ENCODE measurements at places on chromosomes 3 and 15. TPM values are rescaled to one million over a fixed set of nuclear protein-coding genes. Genes with fewer than 3 reads are reported as not detected.

DNA sequence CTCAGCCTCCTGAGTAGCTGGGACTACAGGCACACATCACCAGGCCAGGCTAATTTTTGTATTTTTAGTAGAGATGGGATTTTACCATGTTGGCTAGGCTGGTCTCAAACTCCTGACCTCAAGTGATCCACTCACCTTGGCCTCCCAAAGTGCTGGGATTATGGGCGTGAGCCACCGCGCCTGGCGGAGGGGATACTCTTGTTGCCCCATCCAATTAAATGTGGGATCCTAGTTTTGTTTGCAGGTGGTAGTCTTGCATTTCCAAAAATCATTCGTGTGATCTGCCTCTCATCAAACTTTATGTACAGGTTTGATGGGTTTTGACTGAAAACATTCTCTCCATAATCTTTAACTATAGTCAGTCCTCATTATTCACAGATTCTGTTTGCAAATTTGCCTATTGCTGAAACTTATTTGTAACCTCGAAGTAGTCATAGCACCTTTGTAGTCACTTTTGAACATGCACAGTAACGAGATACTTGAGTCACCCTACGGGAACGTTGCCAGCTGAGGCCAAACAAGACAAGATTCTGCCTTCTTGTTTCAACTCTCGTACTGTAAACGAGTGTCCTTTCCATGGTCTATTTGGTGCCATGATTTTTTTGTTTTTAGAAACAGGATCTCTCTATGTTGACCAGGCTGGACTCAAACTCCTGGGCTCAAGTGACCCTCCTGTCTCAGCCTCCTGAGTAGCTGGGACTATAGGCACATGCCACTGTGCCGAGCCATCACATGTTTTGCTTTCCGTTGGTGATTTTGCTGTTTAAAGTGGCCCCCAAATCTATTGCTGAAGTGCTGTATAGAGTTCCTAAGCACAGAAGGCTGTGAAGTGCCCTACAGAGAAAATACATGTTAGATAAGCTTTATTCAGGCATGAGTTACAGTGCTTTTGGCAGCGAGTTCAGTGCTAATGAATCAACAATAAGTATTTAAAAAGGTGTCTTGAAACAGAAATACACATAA, 8.1 kb upstream of the MAPK6 start:
- no peaks in the 10 kb centered on the region for H3K36me3 ChIP-seq
- peak overlapping the region; percentile 31 for H3K27ac ChIP-seq
- no peaks in the 10 kb centered on the region for H3K27me3 ChIP-seq
- peak; percentile 43 for DNase-seq

DNA sequence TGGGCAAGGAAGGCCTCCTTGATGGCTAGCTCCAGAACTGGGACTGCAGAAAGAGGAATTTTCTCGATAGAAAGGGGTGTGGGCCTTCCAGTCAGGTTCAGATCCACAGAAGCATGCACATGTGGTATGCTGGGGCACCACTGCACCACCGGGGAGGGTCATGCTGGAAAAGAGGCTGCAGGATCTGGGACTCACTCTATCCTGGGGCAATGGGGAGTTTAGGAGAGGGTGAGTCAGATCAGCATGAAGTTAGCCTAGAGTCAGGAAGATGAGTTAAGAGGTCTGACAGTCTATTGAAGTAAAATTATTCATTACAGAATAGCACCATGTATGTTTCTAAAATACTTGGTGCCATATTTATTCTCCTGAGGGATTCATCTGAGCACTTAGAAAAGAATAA, 130.2 kb upstream of the TOPAZ1 start:
- no peaks in the 10 kb centered on the region for H3K36me3 ChIP-seq
- DNase-seq: no peak
- peaks cover 19% of the 10 kb centered on the region for H3K27me3 ChIP-seq
- no peaks in the 10 kb centered on the region for H3K4me1 ChIP-seq

SLC27A2 gene
- 30.3 TPM for total RNA-seq

DNA sequence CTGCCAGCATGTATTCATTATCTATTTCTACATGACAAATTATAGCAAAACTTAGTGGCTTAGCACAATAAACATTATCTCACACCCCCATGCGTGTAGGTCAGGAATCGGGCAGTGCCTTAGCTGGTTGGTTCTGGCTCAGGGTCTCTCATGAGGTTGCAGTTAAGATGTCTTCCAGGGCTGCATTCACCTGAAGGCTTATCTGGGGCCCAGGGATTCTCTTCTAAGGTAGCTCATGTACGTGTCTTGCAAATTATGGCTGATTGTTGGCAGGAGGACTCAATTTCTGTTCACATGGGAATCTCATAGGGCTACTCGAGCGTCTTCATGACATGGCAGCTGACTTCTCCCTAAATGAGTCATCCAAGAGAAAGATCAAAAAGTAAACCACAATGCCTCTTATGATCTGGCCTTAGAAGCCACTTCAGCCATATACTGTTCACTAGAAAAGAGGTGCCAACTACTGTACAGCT, 42.9 kb upstream of the TSC22D2 start:
- no peaks in the 10 kb centered on the region for H3K36me3 ChIP-seq
- no peaks in the 10 kb centered on the region for H3K27me3 ChIP-seq
- no peak for DNase-seq
- H3K27ac ChIP-seq: no peak overlapping the region
- H3K4me3 ChIP-seq: no peak overlapping the region
- peaks cover 3% of the 10 kb centered on the region for H3K4me1 ChIP-seq

PLCB2 gene
- total RNA-seq: 140 TPM

DNA sequence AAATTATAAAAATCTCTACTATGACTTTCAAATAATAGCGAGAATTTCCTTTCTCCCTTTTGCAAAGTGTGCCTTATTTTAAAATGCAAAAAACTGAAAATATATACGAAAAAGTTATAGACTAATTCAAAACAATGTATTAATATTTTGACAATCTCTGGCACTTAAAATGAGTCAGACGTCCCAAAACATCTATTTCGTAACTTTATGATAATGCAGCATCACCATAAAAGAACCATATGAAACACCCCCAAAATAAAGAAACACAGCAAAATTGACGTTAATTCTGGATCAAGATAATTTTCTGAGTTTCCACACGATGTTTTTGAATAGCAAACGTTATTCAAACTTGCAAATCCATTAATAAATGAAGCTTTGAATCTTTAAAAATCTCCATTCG, 1.0 kb downstream of the COPS2 start:
- DNase-seq: no peak
- H3K27ac ChIP-seq: peak overlapping the region; percentile 93
- no peaks in the 10 kb centered on the region for H3K27me3 ChIP-seq
- peaks cover 8% of the 10 kb centered on the region for H3K36me3 ChIP-seq
- H3K4me1 ChIP-seq: peaks cover 58% of the 10 kb centered on the region
- peak overlapping the region; percentile 98 for H3K4me3 ChIP-seq

GRCh38 chr15:60399931-60400330, 2.1 kb upstream of the ANXA2 start:
- no peak overlapping the region for H3K4me3 ChIP-seq
- peak overlapping the region; percentile 92 for H3K27ac ChIP-seq
- no peak for DNase-seq
- H3K4me1 ChIP-seq: peaks cover 35% of the 10 kb centered on the region
- peaks cover 7% of the 10 kb centered on the region for H3K27me3 ChIP-seq
- H3K36me3 ChIP-seq: peaks cover 30% of the 10 kb centered on the region

DNA sequence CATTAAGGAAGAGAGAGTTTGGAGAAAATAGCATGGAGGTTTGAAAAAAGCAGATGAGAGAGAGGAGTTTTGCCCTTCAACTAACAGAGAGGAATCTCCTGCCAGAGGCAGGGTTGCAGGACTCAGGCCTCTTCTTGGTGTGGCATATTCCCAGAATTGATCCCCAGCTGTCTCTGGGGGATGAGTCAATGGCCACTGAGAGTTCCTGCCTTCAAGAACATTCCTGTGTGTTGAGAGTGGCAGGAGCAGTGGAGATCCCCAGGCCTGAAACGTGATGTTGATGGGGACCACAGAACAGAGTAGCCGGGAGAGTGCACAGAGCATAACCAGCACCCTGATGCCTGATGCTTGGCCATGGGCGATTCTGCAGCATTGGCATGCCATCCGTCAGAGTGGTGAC, 348.4 kb upstream of the THBS1 start:
- H3K27me3 ChIP-seq: peaks cover 5% of the 10 kb centered on the region
- H3K27ac ChIP-seq: no peak overlapping the region
- no peaks in the 10 kb centered on the region for H3K4me1 ChIP-seq

CCDC54 gene
- not detected for total RNA-seq

- DNase-seq: no peak
- peaks cover 6% of the 10 kb centered on the region for H3K27me3 ChIP-seq
- peaks cover 2% of the 10 kb centered on the region for H3K36me3 ChIP-seq
- no peak overlapping the region for H3K27ac ChIP-seq
- peaks cover 6% of the 10 kb centered on the region for H3K4me1 ChIP-seq
- H3K4me3 ChIP-seq: no peak overlapping the region
Observed at GRCh38 chr3:38458796-38459498, 5.3 kb downstream of the ACVR2B start.

DNA sequence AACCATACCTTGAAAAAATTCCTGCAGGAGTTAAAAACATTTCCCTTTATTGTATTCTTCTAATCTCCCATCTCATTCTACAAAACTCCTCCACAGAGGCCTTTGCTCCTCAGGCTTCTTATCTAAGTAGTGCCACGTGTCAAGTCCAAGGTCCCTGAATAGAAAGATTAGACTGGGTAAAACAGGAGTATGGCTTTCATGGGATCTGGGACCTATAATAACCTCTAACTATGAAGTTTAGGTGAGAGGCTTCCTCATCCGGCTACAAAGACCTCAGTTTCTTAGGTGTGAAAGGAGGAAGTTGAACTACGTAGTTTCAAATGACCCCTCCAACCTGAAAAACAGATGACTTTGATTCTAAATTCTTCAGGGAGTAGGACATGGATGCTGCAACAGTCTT, 20.0 kb downstream of the GPR15 start:
- peak overlapping the region; percentile 100 for H3K27ac ChIP-seq
- DNase-seq: no peak
- H3K4me1 ChIP-seq: peaks cover 81% of the 10 kb centered on the region
- peaks cover 64% of the 10 kb centered on the region for H3K36me3 ChIP-seq

DNA sequence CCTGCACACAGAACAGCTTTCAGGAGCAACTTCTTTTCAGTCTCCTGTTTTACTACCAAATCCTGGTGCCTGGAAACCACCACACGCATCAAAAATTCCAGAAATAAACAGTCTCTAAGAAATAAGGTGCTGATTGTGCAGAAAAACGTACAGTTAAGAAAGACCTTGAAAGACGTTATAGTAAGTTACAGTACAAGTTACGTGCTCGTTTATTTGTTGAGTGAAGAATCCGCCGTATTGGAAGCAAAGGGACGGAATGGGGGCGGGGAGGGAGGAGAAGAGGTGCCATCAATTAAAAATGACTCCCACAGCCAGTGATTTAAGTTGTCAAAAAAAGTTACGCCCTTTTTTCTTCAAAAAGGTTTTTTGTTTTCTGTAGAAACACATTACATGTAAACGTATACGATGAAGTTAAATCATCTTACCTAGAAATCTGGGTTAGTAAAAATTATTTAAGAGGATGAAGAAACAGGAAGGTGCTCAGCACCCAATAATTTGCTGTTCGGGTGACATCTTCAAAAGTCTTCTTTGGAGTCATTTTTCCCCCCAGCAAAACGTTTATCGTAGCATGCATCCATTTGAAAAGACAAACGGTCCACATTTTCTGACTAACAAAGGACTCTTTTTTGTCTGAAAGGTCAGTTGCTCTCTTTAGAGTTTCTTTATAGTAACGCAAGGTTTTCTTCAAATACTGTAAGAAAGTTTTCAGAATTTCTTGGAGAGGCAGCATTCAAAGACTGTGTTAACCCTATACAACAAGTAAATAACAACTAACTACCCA, 782 bp upstream of the UACA start:
- no peaks in the 10 kb centered on the region for H3K36me3 ChIP-seq
- no peak overlapping the region for H3K27ac ChIP-seq
- peak overlapping the region; percentile 77 for H3K4me3 ChIP-seq

TEX55 gene
- not detected for total RNA-seq

GOLGA8R gene
- 4.2 TPM for total RNA-seq

DNA sequence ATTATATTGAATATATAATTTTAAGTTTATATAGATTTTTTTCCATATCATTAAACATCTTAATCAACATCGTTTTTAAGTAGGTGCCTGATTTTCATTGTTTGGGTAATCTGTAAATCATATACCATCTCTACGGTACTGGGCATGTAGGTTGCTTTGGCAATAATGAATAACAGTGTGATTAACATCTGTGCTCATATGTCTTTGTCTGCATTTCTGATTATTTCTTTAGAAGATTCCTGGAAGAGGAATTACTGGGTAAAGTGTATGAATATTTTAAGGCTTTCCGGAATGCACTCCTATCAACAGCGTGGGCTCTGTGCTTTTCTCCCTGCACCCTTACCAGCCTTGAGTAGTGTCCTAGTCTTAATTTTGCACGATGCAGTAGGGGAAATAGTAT, 119.8 kb upstream of the LIPC start:
- H3K27ac ChIP-seq: no peak overlapping the region
- H3K4me1 ChIP-seq: peaks cover 27% of the 10 kb centered on the region
- H3K27me3 ChIP-seq: no peaks in the 10 kb centered on the region
- H3K36me3 ChIP-seq: peaks cover 4% of the 10 kb centered on the region

- H3K4me1 ChIP-seq: no peaks in the 10 kb centered on the region
- H3K27ac ChIP-seq: no peak overlapping the region
- no peak overlapping the region for H3K4me3 ChIP-seq
- H3K36me3 ChIP-seq: no peaks in the 10 kb centered on the region
- no peaks in the 10 kb centered on the region for H3K27me3 ChIP-seq
- no peak for DNase-seq
Observed at GRCh38 chr3:61828184-61828874, 267.0 kb downstream of the PTPRG start.

DNA sequence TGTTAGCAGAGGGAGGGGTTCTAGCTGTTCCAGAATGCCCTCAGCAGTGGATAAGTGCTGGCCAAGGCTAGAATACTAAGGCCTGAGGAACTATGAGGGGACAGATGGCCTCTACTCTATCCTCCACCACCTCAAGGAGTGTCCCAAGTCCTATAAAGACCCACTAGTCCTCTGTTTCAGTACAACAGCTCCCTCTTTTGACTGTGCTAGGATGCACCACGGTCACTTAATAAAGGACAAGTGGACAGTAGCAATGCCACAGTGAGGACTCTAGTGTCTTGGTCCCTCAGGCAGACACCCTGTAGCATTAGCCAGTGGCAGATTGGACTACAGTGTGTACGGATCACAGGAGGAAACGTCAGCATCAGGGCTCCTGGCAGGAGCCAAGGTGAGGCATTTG, 171.8 kb upstream of the PROK2 start:
- no peak overlapping the region for H3K27ac ChIP-seq
- no peaks in the 10 kb centered on the region for H3K27me3 ChIP-seq
- H3K4me3 ChIP-seq: no peak overlapping the region

DNA sequence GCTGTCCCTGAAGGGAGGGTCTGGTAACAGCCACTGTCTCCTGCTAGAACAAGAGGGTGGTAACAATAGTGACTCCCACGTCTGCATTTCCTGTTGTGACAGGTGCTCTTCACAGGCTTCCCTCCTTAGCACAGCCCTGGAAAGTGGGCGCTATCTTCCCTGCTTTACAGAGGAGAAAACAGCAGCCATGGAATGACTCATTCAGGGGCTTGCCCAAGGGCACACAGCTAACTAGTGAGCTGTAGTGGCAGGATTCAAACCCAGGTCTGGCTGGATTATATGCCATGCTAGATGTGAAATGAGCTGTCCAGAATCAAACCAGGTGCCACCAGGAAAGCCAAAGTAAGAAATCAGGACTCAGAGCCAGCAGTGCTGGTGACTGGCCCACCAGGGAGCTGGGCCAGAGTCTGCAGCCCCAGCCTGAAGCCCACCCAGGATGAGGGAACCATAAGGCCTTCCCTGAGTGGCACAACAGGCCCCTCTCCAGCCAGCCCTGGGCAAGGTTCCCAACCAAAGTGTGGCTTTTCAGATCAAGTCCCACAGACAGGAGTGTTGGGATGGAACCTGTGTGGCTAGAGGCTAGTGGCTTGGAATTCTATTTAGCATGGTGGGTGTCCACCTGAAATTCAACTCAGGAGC, 102.4 kb downstream of the ETFA start:
- no peak overlapping the region for H3K27ac ChIP-seq
- H3K4me3 ChIP-seq: no peak overlapping the region
- H3K36me3 ChIP-seq: peaks cover 15% of the 10 kb centered on the region
- H3K27me3 ChIP-seq: no peaks in the 10 kb centered on the region
